ENCODE measurements at places on chromosomes 6 and 20.

DNA sequence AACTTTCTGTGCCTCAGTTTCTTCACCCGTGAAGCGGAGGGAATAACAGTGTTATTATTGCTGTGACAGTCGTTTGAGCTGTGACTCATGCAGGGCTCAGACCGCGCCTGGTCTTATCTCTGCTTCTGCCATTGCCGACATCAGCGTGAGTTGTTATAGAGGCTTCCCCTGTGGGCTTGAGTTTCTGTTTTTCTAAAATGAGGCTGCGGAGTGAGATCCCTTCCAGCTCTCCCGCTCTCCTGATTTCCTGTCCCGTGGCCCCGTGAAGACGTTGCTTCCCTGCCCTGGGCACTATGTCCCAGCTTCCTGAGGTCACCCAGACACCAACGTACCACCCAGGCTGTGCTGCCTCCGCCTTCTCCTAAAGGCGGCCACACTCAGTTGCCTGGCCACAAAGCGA is 278.5 kb downstream of the BMP7 start:
- DNase-seq: no peak

DNA sequence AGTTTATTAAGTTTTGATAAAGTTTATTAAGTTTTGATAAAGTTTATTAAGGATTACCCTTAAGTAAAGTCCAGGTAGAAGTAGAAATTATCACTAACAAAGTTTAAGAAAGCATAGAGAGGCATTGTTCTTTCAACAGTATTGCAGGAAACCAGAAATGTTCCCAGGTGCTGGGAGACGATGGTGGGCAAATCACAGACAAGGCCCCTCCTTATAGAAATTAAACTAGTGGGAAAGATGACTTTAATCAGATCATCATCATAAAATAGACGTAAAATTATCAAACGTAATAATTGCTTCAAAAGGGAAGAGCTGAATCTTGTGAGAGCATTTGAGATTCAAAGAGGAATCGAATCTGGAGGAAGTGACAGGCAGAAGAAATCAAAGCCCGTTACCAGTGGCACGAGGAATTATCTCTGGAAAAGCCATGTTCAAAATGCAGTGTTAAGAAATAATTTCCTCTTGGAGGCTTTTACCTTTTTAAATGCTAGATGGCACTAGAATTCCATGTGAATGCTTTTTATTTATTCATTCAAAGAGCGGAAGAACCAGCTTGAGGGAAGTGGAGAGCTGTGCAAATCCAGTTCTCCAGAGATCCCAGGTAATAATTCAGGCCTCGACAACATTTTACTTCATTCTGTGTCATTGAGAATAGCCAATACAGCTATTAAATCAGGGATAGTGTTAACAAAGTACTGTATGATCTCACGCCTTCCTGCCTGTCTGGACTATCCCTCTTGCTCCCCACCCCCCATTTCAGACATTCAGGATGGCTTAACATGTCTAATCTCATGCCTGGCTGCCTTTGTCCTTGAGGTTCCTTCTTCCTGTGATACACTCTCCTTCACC is 1.0 kb upstream of the APMAP start:
- DNase-seq: no peak

- DNase-seq: no peak
Observed at GRCh38 chr6:26592649-26593048, 4.1 kb upstream of the ABT1 start.

GRCh38 chr6:112298816-112299281 is 44.5 kb upstream of the LAMA4 start:
- no peak for DNase-seq

DNA sequence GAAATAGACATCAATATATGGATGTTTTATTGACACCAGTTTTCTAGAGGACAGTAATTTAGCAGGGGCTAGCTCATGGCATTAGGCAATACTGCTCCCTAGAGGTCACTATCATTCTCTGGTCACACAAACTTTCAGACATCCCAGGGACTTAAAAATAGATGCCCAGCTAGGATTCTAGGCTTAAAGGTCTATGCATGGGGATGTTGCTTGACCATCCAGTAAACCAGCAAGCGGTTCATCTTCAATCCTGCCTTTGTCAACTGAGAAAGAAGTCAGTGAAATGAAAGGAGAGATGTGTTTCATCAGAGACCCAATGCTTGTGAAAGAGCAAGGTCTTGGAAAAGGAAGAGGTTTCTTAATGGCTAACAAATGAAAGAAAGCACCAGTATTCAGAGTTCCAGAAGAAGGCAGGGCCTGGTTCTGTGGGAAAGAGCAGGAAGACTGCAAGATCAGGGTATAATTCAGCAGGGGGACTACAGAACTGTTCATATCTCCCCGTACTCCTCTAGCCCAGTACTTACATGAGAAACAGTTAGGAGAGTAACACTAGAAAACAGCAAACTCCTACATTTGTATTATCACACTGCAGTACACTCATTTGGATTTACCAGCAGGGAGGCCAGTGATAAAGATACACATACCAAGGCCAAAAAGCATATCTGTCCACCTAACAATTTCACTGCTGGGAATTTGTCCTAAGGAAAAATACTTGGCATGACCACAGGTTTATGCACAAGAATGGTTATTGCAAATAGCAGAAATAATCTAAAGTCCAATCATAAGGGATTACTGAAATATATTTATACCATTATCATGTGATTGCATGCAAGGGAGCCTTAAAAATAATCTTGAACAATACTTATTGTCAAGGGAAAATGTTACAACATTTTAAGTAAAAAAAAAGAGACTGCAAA is 151.4 kb upstream of the LAMA2 start:
- DNase-seq: peak; percentile 12

DNA sequence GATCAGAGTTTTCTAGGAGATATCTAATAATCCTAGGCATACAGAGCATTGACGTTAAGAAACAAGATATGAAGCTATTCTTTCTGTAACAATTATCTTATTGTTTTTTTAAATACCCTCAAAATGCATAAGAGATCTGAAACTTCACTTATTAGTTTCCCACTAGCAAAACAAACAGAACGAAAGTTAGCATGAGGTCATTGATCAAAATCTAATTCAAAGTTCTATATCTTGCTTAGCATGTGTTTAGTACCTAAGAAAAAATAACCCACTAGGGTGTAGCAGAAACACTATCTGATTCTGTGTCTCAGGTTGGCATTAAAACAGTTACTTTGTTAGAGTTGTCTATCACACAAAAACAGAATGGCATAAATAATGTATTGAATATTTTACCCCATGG is 1288.4 kb downstream of the EPHA7 start:
- no peak for DNase-seq

GRCh38 chr6:39251406-39251805 is 22.1 kb upstream of the KCNK5 start:
- peak; percentile 44 for DNase-seq

GRCh38 chr6:44451803-44452695 is 64.5 kb downstream of the CDC5L start:
- DNase-seq: no peak

GRCh38 chr6:42075159-42075838 is 25.0 kb downstream of the TAF8 start:
- no peak for DNase-seq

- DNase-seq: no peak
Observed at GRCh38 chr6:167949121-167949684, 48.3 kb upstream of the KIF25 start.

DNA sequence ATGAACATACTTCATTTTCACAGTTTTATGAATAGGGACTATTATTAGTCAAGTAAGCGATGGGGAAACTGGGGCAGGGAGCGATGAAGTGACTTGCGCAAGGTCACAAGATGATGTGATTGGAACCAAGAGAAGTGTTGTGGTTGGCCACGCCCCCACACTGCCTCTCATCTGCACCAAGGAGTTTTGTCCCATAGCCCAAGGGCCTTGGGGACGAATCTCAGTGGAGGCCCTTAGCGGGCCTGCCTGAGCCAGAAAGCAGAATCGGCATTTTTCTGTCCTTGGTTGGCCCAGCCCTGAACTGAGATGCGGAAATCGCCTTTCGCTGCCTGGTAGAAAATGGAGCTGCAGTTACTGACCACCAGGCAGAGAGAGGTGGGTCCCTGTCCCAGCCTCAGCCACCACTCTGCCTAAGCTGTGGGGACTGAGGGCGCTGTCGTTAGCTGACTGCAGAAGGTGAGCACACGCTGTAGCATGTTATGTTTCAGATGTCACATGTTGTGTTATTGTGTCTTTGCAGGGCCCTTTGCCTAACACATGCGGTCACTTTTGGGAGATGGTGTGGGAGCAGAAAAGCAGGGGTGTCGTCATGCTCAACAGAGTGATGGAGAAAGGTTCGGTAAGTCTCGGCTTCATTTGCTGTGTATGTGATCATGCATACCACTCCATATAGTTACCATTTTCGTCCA is 57.8 kb downstream of the PTPN1 start:
- no peak for DNase-seq

DNA sequence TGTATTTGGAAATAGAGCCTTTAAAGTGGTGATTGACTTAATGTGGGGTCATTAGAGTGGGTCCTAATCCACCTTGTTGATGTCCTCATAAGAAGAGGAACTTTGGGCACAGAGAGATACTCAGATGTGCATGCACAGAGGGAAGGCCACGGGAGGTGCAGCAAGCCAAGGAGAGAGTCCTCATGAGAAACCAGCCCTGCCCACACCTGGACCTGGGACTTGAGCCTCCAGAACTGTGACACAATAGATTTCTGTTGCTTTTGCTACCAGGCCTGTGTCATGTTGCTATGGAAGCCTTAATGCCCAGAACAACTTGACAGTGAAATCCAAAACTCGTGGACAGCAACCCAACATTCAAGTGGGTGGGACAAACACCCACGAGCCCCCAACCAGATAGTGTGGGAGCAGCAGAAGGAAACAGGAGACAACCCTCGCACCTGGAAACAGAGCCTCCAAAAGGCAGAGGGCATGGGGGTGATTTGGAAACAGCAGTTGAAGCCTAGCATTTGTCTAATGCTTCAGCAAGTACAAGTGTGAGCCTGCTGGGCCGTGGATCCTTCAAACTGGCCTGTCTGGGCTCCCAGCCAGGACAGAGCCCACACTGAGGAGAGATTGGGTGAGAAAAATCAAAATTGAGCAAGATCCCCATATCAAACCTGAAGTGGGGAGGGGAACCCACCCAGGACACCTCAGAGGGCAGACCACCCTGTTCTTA is 201.0 kb upstream of the CST7 start:
- no peak for DNase-seq

- DNase-seq: no peak
Observed at GRCh38 chr20:41065716-41066115, 37.1 kb downstream of the TOP1 start.

GRCh38 chr20:63441136-63442099 is 31.0 kb downstream of the KCNQ2 start:
- no peak for DNase-seq

DNA sequence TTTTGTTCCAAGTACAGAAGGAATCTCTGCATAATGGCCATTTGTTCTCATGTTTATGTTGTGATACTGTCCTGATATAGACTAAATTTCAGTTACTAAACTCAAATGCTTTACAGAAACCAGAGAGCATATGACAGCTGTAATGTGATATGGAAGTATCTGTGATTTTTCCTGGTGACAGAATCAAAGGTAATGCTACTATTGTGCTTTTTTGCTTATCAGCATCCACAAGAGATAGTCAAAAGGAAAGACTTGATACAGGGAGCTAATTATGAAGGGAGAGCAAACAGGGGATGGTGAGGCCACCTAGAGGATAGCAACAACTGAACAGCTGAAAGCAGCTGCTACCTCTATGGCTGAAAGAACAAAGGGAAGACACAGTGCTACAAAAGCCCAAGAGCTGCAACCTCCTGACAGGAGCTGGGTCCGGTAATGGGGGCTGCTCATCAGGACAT is 181.4 kb downstream of the PHF3 start:
- no peak for DNase-seq

GRCh38 chr20:10832141-10832540 is 158.3 kb upstream of the JAG1 start:
- no peak for DNase-seq

All from NCI-H1417 treated with DMSO at 0.1 percent for 48 hours (cell line).